ENCODE measurements at places on chromosomes 6 and 20. TPM values are rescaled to one million over a fixed set of nuclear protein-coding genes. Genes with fewer than 3 reads are reported as not detected.

GRCh38 chr6:37171970-37172812 lies 2.2 kb downstream of the PIM1 start:
- DNase-seq: peak; percentile 93

WFDC2 gene
- not detected for total RNA-seq

DNA sequence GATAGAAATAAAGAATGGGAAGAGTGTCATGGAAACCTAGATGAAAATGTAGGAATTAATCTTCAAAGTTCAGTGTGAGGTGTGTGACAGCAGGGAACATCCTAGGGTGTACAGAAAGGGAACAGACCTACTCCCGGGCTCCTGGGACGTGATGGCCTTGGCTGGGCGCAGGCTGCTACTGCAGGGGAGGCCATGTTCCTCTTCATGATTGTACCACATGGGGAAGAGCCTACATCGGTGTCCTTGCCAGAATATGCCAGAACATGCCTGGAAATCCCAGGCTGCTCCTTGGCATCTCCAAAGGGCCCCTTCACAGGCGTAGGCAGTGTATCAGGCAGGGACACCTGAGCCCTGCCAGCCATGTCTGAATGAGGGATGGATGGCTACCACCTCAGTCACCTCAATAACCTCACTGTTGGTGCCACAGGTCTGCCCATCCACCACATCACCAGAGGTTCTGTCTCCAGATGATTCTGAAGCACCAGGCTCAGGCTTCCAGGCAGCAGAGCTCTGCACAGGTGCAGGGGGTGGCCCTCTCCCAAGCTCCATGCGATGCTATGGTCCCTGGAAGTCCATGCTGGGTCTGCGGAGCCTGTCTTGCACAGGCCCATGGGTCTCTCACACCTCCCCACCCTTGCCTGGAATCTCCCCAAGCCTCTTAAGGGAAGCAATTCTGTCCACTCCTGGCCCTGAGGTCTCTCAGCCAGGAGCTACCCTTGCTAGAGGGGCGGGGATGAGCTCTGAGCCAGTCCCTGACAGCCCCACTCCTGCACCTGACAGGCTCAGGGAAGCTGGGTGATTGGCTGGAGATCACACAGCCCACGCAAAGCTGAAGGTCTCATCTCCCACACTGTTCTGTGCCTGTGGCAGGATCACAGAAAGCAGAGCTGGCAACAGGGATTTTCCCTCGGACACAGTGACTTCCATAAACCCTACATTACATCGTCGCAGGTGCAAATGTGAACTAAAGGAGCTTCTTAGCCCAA lies 20.2 kb downstream of the RAMACL start:
- DNase-seq: no peak

LRRC73 gene
- 1.2 TPM for total RNA-seq

- DNase-seq: no peak
These were observed 18.1 kb downstream of the MYT1 start for GRCh38 chr20:64182146-64182865.

DNA sequence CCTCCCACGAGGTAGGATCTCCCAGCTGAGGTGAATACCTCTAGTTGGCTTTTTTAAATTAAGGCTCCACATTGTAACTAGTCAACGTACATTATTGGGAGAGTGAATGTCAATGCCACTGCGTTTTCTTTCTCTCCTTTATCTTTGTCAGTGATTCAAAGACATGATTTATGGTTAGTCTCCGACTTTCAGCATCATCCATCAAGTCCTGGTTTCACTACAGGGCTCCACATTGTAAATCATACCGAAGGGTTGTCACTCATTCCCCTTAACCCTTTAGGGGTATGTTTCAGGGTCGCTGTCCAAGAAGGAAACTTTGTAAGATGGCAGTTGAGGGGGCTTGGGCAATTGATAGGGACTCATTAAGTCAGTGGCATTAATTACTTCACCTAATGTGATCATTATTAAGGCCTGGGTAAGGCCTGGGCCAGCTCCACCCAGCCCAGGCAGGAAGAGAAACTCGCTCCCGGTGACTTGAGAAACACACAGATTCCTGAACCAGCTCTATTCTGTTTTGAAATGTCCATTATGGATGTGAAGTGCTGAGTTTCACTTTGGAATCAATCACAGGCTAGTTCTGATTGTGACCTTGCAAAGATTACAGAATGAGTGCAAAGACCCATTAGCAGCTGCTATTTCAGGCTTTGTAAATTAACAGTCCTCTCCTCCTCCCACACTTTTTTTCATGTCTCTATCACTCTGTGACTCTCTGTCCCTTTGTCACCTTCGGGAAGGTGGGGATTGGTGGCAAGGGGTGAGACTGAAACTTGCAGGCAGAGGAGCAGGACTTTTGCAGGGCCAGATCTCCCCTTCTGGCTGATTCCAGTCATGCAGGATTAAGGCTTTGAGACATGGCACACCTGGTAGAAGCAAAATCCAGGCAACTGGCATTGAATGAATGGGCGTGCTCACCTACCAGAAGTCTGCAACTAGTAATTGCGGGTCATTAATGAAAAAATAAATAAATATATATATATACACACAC lies 222.4 kb downstream of the TSHZ2 start:
- DNase-seq: no peak

DNA sequence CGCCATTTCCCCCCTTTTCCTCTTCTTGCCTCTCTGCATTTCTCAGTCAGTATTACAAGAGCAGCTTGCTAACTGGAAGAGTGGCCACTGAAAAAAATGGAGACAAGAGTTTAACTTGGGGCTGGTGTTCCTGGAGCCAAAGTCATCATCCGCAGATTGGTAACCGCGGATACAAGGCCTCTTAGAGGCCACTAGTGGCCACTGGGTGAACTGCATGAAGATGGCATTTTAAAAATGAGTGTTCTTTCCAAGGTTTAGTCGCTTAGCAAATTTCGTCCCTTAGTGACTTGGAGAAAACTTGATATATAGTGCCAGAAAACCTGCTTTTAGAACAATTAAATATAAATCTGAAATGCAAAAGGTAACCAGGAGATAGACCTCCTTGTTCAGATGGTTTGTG lies 4.8 kb downstream of the F13A1 start:
- DNase-seq: peak; percentile 8

IL22RA2 gene
- not detected for total RNA-seq

- peak; percentile 78 for DNase-seq
These were observed 2.0 kb downstream of the ZBP1 start for GRCh38 chr20:57618091-57618763.

GRCh38 chr6:42502127-42502526 lies 50.4 kb upstream of the TRERF1 start:
- no peak for DNase-seq

SIRPB2 gene
- total RNA-seq: not detected

DNA sequence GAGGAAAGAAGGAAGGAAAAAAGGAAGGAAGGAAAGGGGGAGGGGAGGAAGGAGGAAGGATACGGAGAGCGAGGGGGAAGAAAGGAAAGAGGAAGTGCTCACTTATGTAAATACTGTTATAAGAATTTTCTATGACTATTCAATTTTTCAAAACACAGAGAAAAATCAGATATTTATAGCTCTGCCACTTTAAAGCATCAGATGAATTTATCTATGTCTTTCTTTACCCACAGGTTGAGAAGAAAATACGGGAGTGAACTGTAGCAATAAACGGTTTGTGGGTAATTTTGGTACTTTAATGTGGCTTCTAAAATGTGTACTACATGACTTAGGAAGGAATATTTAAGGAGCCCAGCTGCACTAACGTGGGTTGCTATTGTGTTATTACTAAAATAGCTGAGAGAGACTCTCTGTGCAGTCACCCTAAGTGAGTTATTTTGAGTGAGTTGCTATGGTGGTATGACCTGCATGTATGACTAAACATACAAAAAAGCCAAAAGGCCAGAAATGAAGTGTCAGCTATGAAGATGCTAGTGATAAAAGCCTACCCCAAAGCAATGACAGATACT lies 225.5 kb downstream of the SOD2 start:
- peak; percentile 13 for DNase-seq

DNA sequence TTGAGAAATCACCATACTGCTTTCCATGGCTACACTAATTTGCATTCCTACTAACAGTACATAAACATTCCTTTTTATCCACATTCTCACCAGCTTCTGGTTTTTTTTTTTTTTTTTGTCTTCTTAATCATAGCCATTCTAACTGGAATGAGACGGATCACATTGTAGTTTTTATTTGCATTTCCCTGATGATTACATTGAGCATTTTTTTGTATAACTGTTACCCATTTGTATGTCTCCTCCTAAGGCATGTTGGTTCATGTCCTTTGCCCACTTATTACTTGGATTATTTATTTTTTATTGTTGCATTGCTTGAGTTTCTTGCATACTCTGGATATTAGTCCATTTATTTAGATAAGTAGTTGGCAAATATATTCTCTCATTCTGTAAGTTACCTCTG lies 258.0 kb downstream of the MEI4 start:
- no peak for DNase-seq

ZNF831 gene
- not detected for total RNA-seq

- DNase-seq: peak; percentile 11
These were observed 60.1 kb downstream of the SEL1L2 start for GRCh38 chr20:13930281-13930680.

DNA sequence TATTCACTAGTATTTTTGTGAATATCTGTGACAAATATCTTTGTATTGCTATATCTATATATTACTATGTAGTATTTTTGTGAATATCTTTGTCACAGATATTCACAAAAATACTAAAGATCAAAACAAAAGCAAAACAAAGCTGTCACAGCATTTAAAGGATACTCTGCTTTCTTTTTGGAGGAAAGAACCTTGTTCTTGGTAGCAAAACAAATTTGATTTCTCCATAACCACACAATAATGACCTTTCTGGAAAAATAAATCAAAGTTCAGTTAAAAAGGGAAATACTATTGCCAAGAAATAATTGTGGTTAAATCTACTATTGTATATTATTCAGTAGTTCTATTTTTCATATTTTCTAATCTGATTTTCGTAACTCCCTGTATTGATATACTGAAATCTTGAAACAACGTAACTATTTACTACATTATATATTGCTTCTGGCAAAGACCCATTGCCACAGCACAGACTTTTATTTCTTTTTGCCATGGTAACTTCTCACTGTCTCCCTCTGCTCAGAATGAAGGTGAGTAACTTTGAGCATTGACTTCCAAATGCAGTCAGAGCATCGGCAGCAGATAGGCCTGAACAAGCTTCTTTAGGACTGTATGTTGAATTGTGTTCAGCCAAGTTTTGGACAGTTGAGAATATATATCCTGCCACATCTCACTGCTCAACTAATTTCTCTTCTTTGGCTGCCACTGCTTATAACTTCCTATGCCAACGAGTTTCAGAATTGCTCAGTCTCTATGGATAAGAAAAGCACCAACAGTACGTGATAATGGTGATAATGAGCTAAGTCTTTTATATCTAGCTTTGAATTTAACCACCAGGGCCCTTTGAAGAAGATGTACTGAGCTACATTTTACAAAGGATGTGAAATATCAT lies 1097.2 kb upstream of the GJE1 start:
- DNase-seq: no peak

SMLR1 gene
- total RNA-seq: not detected

DNA sequence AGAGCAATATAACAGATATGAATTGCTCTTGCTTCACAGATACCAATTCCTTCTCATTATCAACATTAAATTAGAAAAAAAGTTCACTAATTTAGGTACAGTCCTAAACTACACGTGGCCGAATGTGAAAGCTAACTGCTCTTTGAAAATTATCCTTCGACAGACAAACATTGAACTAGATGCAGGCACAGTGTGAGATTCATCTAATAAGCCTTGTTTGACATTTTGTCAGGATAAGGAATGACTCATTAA lies 1.1 kb downstream of the FAM184A start:
- DNase-seq: no peak

GRCh38 chr6:402901-403658 lies 11.5 kb downstream of the IRF4 start:
- DNase-seq: no peak

HCK gene
- not detected for total RNA-seq

DNA sequence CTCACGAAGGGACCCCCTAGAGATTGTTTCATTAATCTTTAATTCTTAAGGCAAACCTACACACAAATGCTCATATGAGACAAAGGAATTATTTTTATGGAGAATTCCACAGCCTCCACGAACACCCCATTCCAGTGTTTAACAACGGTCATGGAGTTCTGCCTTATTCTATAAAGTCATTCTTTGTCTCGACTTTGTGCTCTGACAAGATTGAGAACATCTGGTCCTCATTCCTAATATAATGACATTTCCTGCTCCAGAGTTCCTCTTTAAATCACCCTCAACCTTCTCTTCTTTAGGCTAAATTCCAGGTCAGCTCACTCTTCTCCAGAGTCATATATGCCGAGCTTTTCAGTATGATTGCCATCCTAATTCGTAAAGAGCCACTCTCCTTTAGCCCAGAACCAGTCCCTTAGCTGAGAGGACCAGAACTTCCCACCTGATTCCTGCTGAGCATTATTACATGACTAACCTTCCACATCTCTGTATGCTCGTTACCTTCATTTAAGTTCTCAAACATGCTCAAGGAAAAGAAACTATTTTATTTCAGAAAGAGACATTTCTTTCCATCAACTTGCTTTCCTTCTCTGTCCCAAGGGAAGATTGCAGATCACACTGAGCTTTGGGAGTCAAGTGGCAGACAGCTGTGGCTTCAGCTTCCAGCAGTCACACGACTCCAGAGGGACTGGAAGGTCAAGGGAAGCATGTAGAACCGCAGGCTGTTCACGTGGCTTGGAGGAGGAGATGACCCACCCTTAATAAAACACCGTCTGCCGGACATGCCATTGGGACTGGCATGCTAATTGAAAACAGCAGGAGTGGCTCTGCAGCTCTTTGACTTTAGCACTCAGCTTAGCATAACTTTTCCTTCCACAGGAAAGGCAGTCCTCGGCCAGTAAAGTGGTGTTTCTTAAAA lies 467.1 kb upstream of the HSF2 start:
- peak; percentile 91 for DNase-seq

PRR18 gene
- total RNA-seq: 0.14 TPM

- no peak for DNase-seq
These were observed 824 bp upstream of the SCRT2 start for GRCh38 chr20:676315-676937.

DNA sequence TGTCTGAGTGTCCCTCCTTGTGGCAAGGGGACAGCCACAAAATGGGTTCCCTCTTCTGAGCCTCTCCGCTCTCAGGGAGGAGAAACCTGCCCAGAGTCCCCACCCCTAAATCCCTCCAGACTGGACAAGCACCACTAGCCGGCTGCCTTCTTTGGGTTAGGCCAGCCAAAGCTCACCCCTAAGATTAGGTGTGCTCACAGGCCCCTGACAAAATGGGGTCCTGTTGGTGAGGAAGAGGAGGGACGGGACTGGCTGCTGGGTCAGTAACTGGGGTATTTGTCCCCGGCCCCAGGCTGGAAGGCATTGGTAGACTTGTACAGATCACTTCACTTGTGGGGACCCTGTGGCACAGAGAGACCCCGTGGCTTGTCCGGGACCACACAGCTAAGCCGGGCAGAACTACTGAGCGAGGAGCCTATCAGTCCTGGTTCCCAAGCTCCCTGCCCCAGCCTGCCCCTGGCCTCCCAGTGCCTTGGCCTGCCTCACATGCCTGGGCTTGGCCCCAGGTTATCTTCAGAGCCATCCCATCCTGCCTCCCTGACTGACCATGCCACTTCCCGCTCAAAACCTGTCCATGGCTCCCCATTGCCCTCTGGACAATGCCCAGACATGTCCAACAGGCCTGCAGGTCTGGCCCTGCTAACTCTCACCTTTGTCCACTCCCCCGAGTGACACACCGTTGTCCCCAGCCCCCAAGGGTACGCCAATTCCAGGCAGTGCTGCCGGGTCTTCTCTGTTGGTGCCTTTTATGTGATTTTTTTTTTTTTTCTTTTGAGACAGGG lies 10.5 kb upstream of the AVP start:
- DNase-seq: no peak

- no peak for DNase-seq
These were observed 246.2 kb downstream of the PHF3 start for GRCh38 chr6:63881791-63882190.

GRCh38 chr6:15574486-15574885 lies 88.3 kb downstream of the DTNBP1 start:
- no peak for DNase-seq
